ENCODE measurements at places on chromosomes 16 and 17. TPM values are rescaled to one million over a fixed set of nuclear protein-coding genes. Genes with fewer than 3 reads are reported as not detected.

DNA sequence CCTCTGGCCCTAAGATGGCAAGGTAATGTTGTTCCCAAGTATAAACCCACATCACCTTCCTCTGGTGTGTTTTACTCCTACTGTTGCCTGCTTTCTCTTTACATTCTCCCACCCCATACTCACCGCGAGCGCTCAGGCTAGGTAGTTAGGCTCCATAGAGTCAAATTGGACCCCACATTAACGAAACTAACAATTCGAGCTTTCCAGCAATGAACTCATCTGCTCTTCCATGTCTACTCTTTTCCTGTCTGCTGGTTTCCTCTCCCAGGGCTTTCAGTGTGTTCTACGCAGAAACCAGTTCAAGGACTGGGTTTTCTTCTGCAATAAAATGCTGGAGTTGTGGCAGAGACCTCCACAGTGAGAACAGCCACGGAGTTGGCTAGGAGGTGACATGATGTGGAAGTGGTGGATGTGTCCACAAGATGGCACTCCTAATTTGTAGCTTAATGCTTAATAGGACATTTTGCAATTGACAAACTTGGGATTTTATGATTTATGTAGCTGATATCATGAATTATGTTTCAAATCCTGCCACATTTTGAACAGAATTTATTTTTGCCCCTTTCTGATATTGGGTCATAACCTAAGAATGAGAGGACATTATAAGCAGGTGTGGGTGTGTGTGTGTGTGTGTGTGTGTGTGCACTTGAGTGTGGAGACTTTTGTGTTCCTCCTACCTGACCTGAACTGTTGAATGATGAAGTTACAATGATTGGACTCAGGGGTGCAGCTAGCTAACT is 2.2 kb upstream of the UQCRC2 start:
- peak; percentile 11 for DNase-seq

DNA sequence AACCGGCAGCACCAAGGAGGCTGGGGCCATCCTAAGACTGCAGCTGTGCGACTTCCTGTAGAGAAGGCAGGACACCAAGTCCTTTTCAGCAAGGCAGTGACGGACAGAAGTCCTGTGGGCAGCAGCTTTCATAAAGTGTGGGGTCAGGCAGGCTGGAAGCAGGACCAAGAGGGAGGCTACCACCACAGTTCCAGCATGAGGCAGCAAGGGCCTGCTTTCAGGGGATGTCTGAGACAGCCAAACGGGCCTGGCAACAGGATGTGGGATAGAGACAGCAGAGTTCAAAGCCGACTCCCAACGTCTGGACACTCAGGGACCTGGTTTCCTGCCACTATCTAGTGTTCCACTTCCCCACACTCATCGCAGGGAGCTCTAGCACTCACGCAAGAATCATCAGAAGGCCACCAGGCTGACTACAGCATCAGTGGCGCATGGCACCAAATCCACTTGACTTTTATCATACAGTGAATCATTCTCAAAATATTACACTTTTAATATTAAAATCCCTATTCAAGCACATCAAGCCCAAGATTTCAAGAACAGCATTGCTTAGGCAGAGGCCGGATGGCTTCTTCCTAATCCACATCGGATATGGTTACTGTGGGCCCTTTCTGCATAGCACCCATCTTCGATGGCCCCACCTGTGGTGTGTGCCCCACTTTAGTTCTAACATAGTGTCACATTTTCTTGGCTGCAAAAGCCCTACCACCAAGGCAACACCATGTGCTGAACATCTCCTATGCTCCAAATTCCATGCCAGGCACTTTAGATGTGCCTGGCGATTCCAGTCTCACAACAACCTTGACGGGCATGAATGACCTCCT is 5.2 kb downstream of the USP7 start:
- DNase-seq: peak; percentile 63

GRCh38 chr16:8605554-8605953 is 15.2 kb upstream of the TMEM114 start:
- no peak for DNase-seq

DNA sequence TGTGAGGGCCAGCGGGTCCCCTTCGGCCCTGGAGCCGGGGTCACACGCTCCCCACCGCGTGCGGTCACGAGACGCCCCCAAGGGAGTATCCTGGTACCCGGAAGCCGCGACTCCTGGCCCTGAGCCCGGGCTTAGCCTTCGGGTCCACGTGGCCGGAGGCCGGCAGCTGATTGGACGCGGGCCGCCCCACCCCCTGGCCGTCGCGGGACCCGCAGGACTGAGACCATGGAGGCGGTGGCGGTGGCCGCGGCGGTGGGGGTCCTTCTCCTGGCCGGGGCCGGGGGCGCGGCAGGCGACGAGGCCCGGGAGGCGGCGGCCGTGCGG is at the start of gene NAGLU:
Gene NAGLU (plus strand): TSS at position 194 of the 324 bp plus-strand sequence. CDS start 32 bp downstream, at position 226.
- peak; percentile 59 for DNase-seq

DNA sequence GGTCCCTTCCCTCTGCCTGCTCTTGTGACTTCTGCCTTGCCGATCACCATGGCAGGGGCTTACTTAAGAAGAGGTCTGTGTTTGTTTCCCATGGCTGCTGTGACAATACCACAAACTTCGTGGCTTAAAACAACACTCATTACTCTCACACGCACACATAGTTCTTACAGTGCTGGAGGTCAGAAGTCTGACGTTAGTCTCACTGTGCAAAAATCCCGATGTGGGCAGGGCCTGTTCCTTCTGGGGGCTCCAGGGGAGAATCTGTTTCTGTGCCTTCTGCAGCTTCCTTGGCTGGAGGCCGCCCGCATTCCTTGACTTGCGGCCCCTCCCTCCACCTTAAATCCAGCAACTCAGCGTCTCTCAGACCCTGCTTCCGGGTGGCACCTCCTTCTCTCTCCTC is 249.2 kb upstream of the GSE1 start:
- peak; percentile 98 for DNase-seq

DNA sequence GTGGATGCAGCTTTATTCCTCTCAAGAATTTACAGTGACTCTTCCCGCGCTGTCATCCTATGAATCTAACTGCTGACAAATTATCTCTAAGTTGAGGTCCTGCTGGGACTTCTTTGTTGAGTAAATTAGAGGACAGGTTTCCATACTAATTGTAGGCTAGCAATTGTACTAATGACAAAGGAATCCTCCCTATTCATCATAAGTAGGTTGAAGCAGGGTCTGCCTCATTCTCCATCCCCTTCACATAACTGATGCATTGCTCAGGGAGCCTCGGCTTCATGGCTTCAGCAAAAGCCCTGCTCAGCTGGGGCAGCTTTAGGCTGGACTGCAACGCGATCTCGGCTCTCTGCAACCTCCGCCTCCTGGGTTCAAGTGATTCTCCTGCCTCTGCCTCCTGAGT is 83.1 kb upstream of the IRX6 start:
- DNase-seq: no peak

DNA sequence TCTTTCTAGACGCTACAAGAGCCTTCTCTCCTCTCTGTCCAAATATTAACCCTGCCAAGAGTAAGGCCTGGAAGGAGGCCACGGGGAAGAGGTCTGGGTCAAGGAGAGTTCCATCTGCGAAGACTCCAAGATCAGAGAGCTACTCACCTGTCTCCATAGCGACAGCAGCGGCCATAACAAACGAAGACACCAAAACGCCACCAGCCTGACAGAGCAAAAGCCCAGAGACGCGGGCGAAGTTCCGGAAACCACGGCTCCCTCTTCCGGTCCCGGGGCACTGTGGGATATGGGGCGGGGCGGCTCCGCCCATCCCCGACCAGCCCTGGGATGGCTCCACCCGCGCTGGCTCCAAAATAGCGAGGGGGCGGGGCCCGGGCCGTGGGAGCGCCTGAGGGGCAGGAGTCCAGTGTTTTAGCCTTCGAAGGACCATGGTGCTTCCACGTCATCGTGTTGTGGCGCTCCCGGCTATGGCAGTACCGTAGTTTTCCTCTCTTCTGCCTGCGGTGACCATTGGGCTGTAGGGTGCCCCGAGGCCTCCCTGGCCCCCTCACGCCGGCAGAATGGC is at the start of the genes C17orf100 and MED31:
Gene C17orf100 (plus strand): TSS at position 409 of the 565 bp plus-strand sequence. CDS start 152 bp downstream, at position 561.
Gene MED31 (minus strand): TSS at position 252 of the 565 bp plus-strand sequence. CDS start 77 bp downstream, at position 175.
- DNase-seq: peak; percentile 72

Gene SLC35G6
- total RNA-seq: not detected

DNA sequence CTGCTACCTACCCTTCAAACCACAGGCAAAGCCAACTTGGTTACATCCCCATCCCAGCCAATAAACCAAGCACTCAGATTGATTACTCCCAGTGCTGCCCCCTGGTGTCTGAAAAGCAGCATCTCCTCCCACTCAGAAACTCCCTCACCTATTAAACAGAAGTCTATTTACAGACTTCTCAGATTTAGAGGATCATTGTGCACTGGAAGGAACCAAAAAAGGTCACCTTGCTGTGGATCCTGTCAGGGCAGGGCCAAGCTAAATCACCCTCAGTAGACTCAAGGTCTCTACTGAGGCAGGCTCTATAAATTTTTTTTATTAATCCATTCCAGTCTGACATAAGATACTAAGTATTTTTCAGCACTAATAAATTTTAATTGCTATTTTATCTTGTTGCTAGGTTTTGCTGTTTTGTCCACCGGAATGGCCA is 17.6 kb downstream of the HIGD1B start:
- DNase-seq: peak; percentile 34

Gene NPIPB6
- 1.7 TPM for total RNA-seq

DNA sequence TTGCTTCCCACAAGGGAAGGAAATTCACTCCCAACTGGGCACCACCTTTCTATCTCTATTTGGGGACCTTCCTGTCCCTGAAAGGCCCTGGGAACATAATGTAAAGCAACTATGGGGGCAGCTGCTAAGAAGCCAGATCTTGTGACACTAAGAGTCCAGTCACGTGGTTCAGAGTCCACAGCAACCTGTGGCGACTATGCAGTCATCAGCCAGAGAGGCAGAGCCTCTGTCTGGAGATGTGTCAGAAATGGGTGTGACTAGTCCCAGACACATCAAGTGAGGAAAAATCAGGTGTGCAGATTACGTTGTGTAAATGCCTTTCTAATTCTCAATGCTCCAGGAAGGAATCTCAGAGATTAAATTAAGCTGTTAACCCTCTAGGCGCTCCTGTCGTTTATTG is 26.6 kb upstream of the SKAP1 start:
- no peak for DNase-seq

- DNase-seq: no peak
Observed at GRCh38 chr17:79778504-79779083, 646 bp downstream of the CBX2 start.

- DNase-seq: no peak
Observed at GRCh38 chr16:85750827-85751697, at the start of gene C16orf74. TSS of gene C16orf74 (minus strand) at chr16:85751096. CDS start at chr16:85735217, 15,879 bp downstream.

- peak; percentile 89 for DNase-seq
Observed at GRCh38 chr16:54171626-54172537, 114.7 kb downstream of the IRX3 start.

Gene CRISPLD2
- 1.8 TPM for total RNA-seq

Gene MYH11
- total RNA-seq: 1.7 TPM

Gene KRT33A
- total RNA-seq: not detected

GRCh38 chr16:58211846-58212245 is 13.9 kb upstream of the CSNK2A2 start:
- DNase-seq: no peak

GRCh38 chr16:67967958-67968399 is 458 bp downstream of the SLC12A4 start:
- DNase-seq: no peak

Gene SHCBP1
- 3.4 TPM for total RNA-seq

DNA sequence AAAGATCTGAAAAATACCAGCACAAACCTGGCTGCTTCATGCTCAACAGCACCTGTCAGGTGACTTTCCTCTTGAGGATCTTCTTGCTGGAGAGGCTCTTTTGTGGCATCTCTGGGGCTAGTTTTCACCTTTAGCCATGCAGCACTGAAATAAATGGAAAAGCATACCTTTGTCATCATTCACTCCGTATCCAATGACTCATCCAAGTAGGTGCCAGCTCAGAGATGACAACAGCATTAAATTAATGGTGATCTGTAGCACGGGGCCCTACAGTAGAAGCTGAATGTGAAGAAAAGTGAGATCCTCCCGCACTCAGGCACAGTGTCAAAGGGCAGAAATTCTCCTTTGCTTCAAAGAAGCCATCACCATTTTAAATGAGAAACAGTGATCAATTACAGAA is 32.2 kb downstream of the KIAA0753 start:
- DNase-seq: peak; percentile 56

Gene TMEM238L
- total RNA-seq: not detected

GRCh38 chr16:13906168-13907089 is 13.5 kb upstream of the ERCC4 start:
- DNase-seq: no peak
